Regular cardiac myocyte (primary cell): ENCODE measurements at places on chromosomes 4 and X. TPM values are rescaled to one million over a fixed set of nuclear protein-coding genes. Genes with fewer than 3 reads are reported as not detected.

Gene DCAF4L1
- under 0.01 and 0.19 TPM in 2 replicates for total RNA-seq

Gene IL2RG
- not detected in 2 replicates for total RNA-seq

Gene PCDH11X
- total RNA-seq, result under 0.01 TPM in 1 of 2 replicates, not detected in the other

Gene RIPPLY1
- total RNA-seq, result not detected in 2 replicates

Gene TMPRSS11D
- not detected in 2 replicates for total RNA-seq

Gene DACH2
- under 0.01 TPM in 1 of 2 replicates, not detected in the other for total RNA-seq

Gene RS1
- not detected in 2 replicates for total RNA-seq

Gene PNMA3
- total RNA-seq, result under 0.01 and 0.28 TPM in 2 replicates

Gene DCAF8L2
- total RNA-seq, result not detected in 2 replicates

Gene PPAT
- total RNA-seq, result 24.0 and 31.2 TPM in 2 replicates

Gene UGT2B10
- not detected in 2 replicates for total RNA-seq

Gene PASD1
- total RNA-seq, result not detected in 2 replicates

Gene CPZ
- total RNA-seq, result 1.5 and 9.0 TPM in 2 replicates

Gene AWAT2
- total RNA-seq, result under 0.01 TPM in 1 of 2 replicates, not detected in the other

Gene PABPC4L
- 0.38 and 0.56 TPM in 2 replicates for total RNA-seq

Gene DIAPH2
- total RNA-seq, result 14.6 and 21.7 TPM in 2 replicates

Gene VSIG1
- under 0.01 TPM in 2 replicates for total RNA-seq

Gene LRIT3
- under 0.01 TPM in 1 of 2 replicates, not detected in the other for total RNA-seq

Gene GABRA4
- total RNA-seq, result under 0.01 TPM in 1 of 2 replicates, not detected in the other

Gene GYPE
- 0.56 and 1.5 TPM in 2 replicates for total RNA-seq

Gene TRPC3
- total RNA-seq, result under 0.01 and 0.19 TPM in 2 replicates

Gene GLOD5
- not detected in 2 replicates for total RNA-seq

Gene NDST4
- not detected in 2 replicates for total RNA-seq

Gene CXCL8
- total RNA-seq, result 991 and 1,189 TPM in 2 replicates

Gene RTL9
- under 0.01 TPM in 2 replicates for total RNA-seq

Gene NIPAL1
- total RNA-seq, result 1.4 and 2.9 TPM in 2 replicates

Gene PNMA6F
- total RNA-seq, result not detected in 2 replicates

Gene PNCK
- total RNA-seq, result under 0.01 and 0.85 TPM in 2 replicates

Gene VEGFC
- 35.5 and 42.4 TPM in 2 replicates for total RNA-seq

Gene RHOXF1
- total RNA-seq, result not detected in 2 replicates

Gene KLHL4
- total RNA-seq, result 4.4 and 5.4 TPM in 2 replicates

Gene DAPP1
- total RNA-seq, result not detected in 2 replicates

Gene CYTL1
- 0.19 TPM in 1 of 2 replicates, not detected in the other for total RNA-seq

Gene SSX2
- not detected in 2 replicates for total RNA-seq

Gene HMGB3
- 3.9 and 20.1 TPM in 2 replicates for total RNA-seq

Gene FGFBP2
- not detected in 2 replicates for total RNA-seq

Gene ANOS1
- 2.1 and 6.5 TPM in 2 replicates for total RNA-seq

Gene ZNF732
- 0.28 and 1.2 TPM in 2 replicates for total RNA-seq

Gene PLA2G12A
- total RNA-seq, result 11.9 and 30.4 TPM in 2 replicates

Gene GLRB
- 11.7 and 31.9 TPM in 2 replicates for total RNA-seq

Gene GAB1
- total RNA-seq, result 5.8 and 10.7 TPM in 2 replicates

Gene ARMCX5
- total RNA-seq, result 11.5 and 17.5 TPM in 2 replicates

Gene GPR82
- not detected in 2 replicates for total RNA-seq

Gene ELF4
- 5.4 and 7.9 TPM in 2 replicates for total RNA-seq

Gene NLGN3
- under 0.01 TPM in 2 replicates for total RNA-seq

Gene BGN
- 43.9 and 56.4 TPM in 2 replicates for total RNA-seq

Gene VCX2
- 0.19 TPM in 1 of 2 replicates, not detected in the other for total RNA-seq
